ENCODE measurements at places on chromosomes 4 and X.
A peak's percentile ranks its signal among the peaks of the same experiment; 100 is the strongest.

DNA sequence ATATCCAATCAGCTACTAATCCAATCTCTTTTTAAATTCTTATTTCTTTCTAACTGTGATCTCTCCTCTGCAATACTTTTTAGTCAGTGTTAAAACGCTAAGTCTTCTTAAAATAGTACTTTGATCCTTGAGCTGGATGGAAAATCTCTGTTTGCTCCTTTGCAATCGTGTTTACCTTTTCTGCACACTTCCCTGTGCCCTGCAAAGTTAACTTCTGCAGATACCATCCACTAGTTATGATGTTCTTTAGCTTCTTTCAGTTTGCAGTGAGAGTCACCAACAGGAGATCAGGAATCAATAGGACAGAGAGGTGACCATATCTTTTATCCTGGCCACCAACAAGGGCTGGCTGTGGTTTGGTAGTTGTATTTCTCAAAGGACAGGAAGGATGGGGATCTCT is 391.5 kb downstream of the GASK1B start:
- no peaks in the 10 kb centered on the region for H3K27me3 ChIP-seq
- no peaks in the 10 kb centered on the region for H3K4me1 ChIP-seq
- H3K27ac ChIP-seq: no peak overlapping the region
- no peak for DNase-seq

- H3K4me3 ChIP-seq: no peak overlapping the region
- H3K27ac ChIP-seq: no peak overlapping the region
- no peaks in the 10 kb centered on the region for H3K36me3 ChIP-seq
- no peaks in the 10 kb centered on the region for H3K27me3 ChIP-seq
- DNase-seq: no peak
Measured at GRCh38 chr4:36209941-36210649, 34.2 kb downstream of the ARAP2 start.

DNA sequence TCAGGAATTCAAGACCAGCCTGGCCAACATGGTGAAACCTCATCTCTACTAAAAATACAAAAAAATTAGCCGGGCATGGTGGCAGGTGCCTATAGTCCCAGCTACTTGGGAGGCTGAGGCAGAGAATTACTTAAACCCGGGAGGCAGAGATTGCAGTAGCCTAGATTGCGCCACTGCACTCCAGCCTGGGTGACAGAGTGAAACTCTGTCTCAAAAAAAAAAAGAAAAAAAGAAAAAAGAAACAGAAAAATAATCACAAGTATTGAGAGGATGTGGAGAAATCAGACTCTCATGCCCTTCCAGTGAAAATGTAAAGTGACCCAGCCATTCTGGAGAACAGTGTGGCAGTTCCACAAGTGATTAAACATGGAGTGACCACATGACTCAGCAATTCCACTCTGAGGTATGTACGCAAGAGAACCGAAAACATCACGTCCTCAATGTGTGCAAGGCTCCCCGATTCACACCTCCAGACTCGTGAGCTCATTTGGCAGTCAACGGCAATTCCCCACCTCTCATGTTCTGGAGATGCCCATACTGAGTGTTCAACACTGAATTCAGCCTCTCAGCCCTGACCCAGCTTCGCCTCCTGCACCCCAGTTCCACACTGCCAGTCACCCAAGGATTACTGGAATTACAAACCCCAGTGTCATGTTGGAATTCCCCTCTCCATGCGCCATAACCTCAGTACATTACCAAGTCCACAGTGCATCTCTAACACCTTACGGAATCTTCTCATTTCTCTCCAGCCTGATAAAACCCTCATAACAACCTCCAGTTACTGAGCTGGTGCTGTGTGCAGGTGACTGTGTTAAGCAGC is 21.1 kb downstream of the ACOX3 start:
- peaks cover 10% of the 10 kb centered on the region for H3K36me3 ChIP-seq
- DNase-seq: no peak
- H3K4me3 ChIP-seq: peak overlapping the region; percentile 48
- peaks cover 18% of the 10 kb centered on the region for H3K4me1 ChIP-seq
- H3K27me3 ChIP-seq: no peaks in the 10 kb centered on the region
- peak overlapping the region; percentile 68 for H3K27ac ChIP-seq

DNA sequence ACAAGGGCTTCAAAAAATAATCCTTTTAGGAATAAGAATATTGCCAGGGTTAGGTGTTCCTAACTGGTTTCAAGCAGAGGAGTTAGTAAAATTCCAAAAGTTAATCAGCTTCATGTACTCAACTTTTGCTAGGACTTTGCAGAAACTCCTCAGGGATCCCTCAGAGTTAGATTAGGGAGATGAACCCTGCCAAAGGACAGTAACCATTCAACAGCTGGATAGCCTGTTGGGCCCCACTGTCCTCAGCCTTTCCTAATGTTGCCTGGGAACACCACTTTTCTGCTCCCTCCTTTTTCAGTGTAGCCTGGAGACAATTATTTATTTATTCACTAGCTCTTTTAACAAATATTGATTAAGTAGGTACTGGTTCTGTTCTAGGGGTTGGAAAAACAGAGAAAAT is 53.8 kb downstream of the NFKB1 start:
- H3K27me3 ChIP-seq: no peaks in the 10 kb centered on the region
- H3K4me1 ChIP-seq: peaks cover 14% of the 10 kb centered on the region
- no peak for DNase-seq
- no peak overlapping the region for H3K27ac ChIP-seq

DNA sequence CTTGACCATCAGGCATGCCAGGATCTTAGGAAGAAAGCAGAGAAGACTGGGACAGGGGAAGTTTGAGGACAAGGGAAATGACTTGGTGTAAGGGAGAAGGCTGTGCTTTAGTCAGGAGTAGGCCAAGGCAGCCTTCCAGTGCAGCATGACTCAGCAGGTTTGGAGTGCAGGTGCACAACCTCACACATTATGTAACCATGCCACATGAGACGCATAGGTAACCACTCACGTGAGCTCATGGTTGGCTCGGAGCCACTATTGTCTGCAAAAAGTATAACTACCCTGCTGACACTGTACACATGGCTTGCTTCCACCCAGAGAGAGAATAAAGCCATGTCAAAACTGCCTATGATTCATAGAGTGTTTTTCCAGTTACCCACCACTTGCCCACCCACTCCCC is 715.9 kb downstream of the SMARCA1 start:
- H3K36me3 ChIP-seq: no peaks in the 10 kb centered on the region
- no peak for DNase-seq
- no peaks in the 10 kb centered on the region for H3K4me1 ChIP-seq
- no peaks in the 10 kb centered on the region for H3K27me3 ChIP-seq
- no peak overlapping the region for H3K27ac ChIP-seq

DNA sequence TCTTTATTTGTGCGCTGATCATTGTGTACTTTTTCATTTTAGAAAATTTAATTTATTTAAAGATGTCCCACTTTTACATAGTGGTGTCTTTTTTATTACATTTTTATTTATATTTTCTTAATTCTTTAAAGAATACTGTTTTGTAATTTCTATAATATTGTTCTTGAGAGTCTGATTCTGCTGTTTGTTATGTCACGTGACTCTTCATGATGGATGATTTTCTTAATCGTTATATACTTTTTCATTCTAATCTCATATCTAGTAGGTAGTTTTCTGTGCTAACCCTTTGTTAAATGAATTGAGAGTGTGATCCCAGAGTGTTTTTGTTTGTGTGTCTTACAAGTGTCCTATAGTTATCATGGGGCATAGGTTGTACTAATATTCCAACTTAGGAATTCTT is 568.2 kb upstream of the AMOT start:
- no peaks in the 10 kb centered on the region for H3K36me3 ChIP-seq
- no peaks in the 10 kb centered on the region for H3K4me1 ChIP-seq
- H3K27ac ChIP-seq: no peak overlapping the region
- no peaks in the 10 kb centered on the region for H3K27me3 ChIP-seq
- no peak for DNase-seq

GRCh38 chrX:145848448-145848847 is 30.8 kb downstream of the SLITRK2 start:
- H3K27me3 ChIP-seq: no peaks in the 10 kb centered on the region
- H3K4me3 ChIP-seq: no peak overlapping the region
- DNase-seq: no peak
- H3K4me1 ChIP-seq: peaks cover 3% of the 10 kb centered on the region
- H3K36me3 ChIP-seq: no peaks in the 10 kb centered on the region

- no peaks in the 10 kb centered on the region for H3K36me3 ChIP-seq
- no peak overlapping the region for H3K27ac ChIP-seq
- H3K27me3 ChIP-seq: peaks cover 7% of the 10 kb centered on the region
- DNase-seq: no peak
- H3K4me1 ChIP-seq: no peaks in the 10 kb centered on the region
- H3K4me3 ChIP-seq: no peak overlapping the region
Measured at GRCh38 chr4:96248225-96248624, 408.3 kb downstream of the PDHA2 start.

GRCh38 chr4:98929341-98930267 is 671 bp upstream of the EIF4E start:
- peak overlapping the region; percentile 98 for H3K4me3 ChIP-seq
- no peaks in the 10 kb centered on the region for H3K4me1 ChIP-seq
- peak overlapping the region; percentile 99 for H3K27ac ChIP-seq

- H3K4me1 ChIP-seq: no peaks in the 10 kb centered on the region
- DNase-seq: no peak
- peak overlapping the region; percentile 96 for H3K27ac ChIP-seq
- peak overlapping the region; percentile 57 for H3K4me3 ChIP-seq
- no peaks in the 10 kb centered on the region for H3K36me3 ChIP-seq
Measured at GRCh38 chr4:109873791-109874514, 26.0 kb downstream of the LRIT3 start.

GRCh38 chr4:187770345-187770744 is 225.2 kb upstream of the ZFP42 start:
- H3K27me3 ChIP-seq: no peaks in the 10 kb centered on the region
- H3K27ac ChIP-seq: no peak overlapping the region
- no peak for DNase-seq
- H3K4me3 ChIP-seq: no peak overlapping the region

- no peaks in the 10 kb centered on the region for H3K27me3 ChIP-seq
- H3K4me1 ChIP-seq: no peaks in the 10 kb centered on the region
- no peak for DNase-seq
- H3K4me3 ChIP-seq: no peak overlapping the region
- H3K36me3 ChIP-seq: no peaks in the 10 kb centered on the region
- H3K27ac ChIP-seq: no peak overlapping the region
Measured at GRCh38 chr4:174358410-174358809, 74.7 kb downstream of the CEP44 start.

GRCh38 chr4:55183926-55184599 is 58.7 kb upstream of the KDR start:
- DNase-seq: no peak
- H3K4me3 ChIP-seq: no peak overlapping the region
- no peak overlapping the region for H3K27ac ChIP-seq
- peaks cover 6% of the 10 kb centered on the region for H3K27me3 ChIP-seq
- no peaks in the 10 kb centered on the region for H3K36me3 ChIP-seq
